Osteocyte (in vitro differentiated cells): ENCODE measurements at places on chromosomes 1 and 21. TPM values are rescaled to one million over a fixed set of nuclear protein-coding genes. Genes with fewer than 3 reads are reported as not detected.
A peak's percentile ranks its signal among the peaks of the same experiment; 100 is the strongest.

- no peak for DNase-seq
Observed at GRCh38 chr1:96130432-96130831, 591.2 kb upstream of the PTBP2 start.

GRCh38 chr1:5504364-5504740, 487.9 kb downstream of the NPHP4 start:
- DNase-seq: no peak

DNA sequence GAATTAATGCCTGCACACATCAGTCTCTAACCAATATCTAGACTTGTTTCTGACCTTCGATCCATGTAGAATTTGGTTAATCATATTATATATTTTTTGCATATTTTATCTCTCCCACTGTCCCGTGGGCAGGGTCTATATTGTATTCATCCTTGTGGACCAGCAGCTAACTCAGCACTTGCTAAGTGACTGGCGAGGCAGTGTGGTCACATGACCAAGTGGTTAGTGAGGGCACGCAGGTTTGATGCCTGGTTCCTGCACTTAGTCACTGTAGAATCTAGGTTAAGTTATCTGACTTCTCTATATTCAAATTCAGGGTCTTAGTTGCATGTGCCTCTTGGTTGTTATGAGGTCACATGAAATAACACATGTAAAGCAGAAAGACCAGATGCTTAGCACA, 120.5 kb downstream of the UBE2U start:
- DNase-seq: no peak

DNA sequence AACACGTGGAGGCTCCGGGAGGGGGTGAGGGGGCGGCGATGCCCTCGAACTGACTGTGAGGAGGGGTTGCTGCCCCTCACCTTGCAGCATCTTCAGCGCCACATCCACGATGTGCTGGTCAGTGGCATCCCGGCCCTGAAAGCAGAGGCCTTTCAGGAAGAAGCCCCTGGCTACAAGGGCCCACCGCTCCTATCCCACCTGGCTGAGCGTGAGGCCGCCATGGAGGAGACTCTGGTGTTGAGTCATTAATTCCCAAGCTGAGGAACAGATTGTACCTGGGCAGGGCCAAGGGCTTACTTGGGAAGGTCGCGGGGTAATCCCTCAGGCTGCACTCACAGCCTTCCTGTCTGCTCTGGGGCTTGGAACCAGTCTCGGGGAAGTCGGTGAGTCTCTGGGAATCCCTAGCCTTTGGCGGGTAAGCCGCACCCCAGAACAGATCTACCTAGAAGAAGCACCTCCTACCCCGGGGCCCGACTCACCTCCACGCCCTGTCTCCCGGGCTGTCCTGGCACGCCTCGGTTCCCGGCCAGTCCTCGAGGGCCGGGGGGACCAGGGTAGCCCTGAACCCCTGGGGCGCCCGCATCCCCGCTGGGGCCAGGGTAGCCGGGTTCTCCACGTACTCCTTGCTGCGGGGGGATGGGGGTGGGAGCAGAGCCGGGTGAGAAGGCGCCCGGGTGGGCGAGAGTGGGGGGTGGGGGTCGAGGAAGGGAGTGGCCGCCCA, 13.9 kb downstream of the COL9A2 start:
- DNase-seq: peak; percentile 83

DNA sequence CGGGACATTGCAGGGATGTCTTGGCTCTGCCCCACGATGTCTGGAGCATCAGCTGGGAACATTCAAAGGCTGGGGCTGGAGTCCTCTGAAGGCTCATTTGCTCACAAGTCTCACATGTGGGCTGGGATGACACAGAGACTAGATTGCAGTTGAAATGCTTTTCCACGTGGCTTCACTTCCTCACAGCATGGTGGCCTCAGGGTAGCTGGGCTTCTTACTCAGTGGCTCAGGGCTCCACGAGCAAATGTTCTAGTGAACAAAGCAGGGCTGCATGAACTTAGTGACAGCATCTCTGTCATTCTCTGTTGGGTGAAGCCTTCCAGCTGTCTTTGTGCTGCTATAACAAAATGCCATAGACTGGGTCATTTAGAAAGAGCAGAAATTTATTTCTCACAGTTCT, 247.0 kb upstream of the POU3F1 start:
- no peak for DNase-seq

DNA sequence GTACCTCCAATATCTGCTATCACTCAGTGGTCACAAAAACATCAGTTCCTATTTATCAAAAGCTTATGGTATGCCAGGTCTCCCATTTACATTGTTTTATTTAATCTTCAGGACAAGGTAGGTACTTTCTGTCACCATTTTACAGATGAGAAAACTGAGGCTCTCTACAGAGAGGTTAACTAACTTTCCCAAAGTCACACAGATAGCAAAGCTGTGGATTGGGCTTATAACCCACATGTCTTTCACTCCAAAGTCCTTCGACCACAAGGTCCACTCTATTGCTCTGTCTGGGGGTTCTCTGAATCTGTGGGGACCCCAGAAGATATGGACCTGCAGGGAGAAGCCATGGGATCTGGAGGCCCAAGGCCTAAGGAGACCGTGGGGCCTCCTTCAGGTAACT, 26.6 kb upstream of the EPS8L3 start:
- DNase-seq: no peak

GRCh38 chr1:15676010-15676409, 8.1 kb upstream of the PLEKHM2 start:
- no peak for DNase-seq

DNA sequence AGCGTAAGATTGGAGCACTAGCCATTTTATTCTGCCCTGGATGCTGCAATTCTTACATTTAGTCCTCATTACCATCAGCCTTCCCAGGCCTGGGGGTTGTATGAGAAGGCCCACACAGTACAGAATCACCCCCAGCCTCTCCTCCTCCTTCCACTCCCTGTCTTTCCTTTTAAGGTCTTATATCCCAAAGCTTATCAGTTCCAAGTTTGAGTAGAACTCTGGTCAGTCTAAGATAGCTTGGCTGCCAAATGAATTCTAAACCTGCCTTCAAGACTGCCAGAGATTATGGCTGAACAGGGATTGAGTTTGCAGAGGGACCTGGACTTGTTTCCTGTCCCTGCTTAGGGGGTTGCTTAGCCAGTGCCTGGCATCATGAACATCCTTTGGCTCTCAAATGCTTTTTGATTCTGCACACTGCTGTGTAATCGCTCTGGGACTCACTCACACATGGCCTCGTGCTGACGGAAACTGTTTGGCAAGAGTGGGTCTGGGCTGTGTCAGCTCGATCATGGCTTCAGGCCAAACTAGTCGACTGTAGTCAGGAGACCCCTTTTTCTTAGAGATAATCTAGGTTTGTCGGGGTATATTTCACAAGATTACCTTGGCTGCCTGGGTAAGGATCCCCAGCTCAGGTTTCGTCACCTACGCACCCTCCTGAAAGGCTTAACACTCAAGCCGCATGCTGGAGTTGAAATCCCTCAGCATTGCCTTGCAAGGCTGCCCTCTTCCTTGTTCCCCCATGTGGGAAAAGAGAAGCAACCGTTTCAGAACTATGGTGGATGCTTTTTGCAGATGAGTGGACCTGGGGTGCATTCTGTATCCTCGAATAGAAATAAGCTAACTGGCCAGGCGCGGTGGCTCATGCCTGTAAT, 252.6 kb downstream of the NFIA start:
- DNase-seq: no peak

DNA sequence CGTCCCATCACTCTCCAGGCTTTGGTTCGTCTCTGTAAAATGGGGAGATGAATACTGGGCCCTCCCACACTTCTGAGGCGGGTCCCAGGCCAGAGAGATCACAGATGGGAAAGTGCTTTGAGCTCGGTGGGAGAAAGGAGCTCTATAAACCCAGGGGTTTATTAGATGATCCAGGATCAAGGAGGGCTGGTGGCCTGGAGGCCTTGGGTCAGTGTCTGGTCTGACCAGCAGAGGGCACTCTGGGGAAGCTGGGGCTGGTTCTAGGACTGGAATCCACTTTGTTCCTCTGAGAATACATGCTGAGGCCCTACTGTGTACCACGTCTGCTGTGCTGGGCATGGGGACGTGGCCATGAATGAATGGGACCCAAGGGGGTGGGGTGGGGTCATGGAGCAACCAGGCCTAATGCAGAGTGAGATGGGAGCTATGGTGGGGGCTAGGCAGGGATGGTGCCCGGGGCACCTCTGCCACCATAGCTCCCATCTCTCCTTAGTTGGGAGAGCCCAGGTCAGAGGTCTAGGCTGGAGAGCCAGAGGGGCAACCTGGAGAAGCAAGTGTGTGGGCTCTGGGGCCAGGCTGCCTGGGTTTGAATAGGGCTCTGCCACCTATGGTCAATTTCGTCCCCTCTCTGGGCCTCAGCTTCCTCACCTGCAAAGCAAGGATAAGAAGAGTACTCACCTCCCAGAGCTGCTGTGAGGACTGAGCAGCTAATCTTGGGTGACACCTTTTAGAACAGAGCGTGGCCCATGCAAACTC, 9.0 kb upstream of the FAM131C start:
- peak; percentile 91 for DNase-seq

DNA sequence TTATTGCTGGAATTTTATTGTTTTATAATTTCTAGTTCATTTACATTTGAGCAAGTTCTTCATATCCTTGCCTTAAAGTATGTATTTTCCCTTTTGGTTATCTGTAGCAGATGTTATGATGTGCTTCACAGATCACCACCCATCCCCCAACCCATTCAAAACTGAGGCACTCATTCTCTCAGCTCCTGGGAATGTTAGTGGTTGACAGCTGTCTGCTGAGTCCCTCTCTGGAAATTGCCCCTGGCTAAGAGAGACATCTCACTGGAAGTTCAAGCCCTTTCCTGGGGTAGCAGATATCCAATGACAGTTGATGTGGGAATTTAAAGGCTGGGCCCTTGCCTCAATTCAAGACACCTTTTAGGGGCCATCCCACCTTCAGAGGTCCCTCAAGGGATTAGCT, 4.3 kb upstream of the DPYD start:
- no peak for DNase-seq

DNA sequence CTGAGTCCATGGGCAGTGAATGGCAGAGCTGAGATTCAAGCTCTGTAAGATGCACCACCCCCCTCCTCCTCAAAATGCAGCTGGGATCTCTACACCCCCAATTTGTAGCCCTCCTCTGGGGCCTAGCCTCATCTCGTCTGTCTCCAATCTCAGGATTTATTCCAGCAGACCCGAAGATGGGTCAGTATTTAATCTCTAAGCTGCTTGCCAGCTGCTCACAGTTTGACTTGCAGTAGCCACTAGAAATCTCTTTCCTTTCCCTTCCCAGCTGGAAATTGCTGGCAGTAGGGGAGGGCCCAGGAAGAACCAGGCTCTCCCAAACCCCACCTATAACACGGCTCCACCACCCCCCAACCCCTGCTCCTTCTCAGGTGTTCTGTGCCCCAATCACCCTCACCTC, 1.5 kb downstream of the LACTBL1 start:
- no peak for DNase-seq

GRCh38 chr21:37139154-37139553, 66.1 kb downstream of the TTC3 start:
- no peak for DNase-seq

GRCh38 chr1:88990426-88990825, 2.0 kb downstream of the KYAT3 start:
- no peak for DNase-seq

GRCh38 chr1:217244971-217245370, 385.9 kb downstream of the GPATCH2 start:
- no peak for DNase-seq

DNA sequence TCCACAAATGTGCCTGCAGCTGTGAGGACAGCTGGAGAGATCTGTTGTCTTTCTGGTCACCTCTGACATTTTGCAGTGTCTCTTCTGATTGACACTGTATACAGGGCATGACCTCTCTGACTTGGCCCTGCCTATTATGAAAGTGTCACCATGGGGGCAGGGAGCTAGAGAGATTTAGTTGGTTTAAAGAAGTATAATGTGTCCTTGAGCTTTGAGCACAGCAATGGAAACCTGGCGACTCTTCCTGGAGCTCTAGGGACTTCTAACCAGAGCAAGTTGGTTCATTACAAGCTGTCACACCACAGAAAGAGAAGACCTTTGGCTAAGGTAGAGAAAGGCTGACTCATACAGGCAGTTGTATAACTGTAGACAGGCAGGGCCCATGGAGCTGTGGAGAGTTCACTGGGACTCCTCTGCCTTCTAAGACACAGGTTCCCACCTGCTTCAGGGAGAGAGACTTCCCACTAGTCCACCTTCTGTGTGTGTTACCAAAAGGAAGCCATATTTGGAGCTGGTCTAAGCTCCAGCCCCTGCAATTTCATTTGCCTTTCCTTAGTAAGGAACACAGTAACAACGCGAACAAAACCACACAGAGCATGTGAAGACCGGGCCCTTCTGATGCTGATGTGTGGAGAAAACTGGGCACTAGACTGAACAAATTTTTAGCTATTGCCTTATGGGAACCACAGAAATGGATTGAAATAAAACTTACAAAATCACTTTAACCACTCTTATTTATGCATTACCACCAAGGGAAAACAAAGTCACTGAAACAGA, 90.5 kb upstream of the ADAR start:
- no peak for DNase-seq

DNA sequence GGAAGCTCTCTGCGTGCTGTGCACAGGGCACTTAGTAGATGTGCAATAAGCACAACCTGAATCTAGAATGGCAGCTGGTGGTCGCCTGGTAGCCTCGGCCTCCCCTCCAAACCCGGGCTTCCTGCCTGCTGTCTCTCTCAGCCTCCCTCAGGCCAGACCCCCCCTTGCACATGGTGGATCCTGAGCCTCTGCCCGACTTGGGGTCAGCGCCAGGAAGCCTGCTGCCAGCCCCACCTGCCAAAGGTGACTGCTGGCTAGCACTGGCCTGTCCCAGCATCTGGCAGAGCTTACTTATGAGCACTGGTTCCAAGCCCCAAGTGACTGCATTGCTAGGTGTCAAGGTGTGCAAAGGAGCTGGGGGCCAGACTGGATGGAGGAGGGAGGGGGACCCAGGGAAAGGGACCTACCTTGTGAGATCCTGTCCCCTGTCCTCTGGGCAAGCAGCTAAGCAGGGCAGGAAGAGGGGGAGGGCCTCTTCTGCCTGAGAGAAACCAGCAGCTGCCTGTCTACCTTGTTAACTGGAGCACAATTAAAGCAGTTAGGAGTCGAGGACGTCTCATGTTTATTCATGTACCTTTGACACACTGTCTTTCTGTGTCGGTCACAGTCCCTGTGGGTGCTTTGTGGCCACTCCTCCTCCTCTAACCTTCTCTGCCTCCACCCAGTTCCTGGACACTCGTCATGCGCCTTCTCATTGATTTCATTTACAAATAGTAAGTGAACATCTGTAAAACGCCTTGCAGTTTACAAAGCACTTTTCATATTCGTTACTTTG, 100.9 kb downstream of the DDX20 start:
- no peak for DNase-seq

GRCh38 chr1:8348777-8349472, 31.0 kb downstream of the SLC45A1 start:
- DNase-seq: no peak

DNA sequence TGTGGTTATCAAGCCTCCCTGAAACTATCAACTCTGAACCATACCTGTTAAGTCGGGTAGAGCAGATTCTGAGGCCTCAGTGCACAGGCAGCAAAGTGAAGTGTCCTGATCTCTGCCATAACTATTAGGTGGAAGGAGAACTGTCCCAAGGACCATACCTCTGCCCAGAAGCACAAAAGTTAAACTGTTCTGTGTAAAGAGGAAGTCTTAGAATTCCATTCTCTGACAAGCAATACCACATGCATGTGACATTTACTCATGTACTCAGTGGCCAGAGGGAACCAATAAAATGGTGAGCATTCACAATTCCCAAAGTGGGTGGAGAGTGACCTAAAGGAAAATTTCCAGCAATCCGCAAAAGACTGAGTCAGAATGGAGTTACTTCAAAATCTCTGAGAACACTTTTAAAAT, 61.0 kb downstream of the TOR3A start:
- DNase-seq: no peak

Gene HES3
- total RNA-seq: not detected in 2 replicates

Gene TMIGD3
- not detected in 2 replicates for total RNA-seq

Gene SRGAP2
- 75.3 TPM in 2 replicates for total RNA-seq

Gene CYP4X1
- total RNA-seq: 0.38 and 0.89 TPM in 2 replicates

Gene CFAP45
- 0.52 and 0.83 TPM in 2 replicates for total RNA-seq
